ENCODE measurements at places on chromosomes 7 and 10.

- DNase-seq: no peak
Measured at GRCh38 chr7:90484706-90485105, 15.3 kb downstream of the PTTG1IP2 start.

DNA sequence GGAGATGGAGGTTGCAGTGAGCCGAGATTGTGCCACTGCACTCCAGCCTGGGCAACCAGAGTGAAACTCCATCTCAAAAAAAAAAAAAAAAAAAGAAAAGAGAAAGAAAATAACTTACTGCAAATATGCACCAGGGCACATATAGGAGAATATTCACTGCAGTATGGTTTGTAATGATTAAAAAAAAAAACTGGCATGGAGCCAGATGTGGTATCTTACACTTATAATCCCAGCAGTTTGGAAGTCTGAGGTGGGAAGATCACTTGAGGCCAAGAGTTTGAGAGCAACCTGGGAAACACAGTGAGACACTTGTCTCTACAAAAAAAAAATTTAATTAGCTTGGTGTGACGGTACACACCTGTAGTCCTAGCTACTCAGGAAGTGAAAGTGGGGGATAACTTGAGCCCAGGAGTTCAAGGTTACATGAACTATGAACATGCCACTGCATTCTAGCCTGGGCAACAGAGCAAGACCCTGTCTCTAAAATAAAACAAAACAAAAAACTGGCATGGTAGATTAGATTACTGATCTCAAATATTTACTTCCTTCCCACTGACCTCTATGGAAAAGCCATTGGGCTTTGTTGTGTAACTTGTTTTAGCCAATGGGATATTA lies 85.6 kb downstream of the MICU1 start:
- no peak for DNase-seq

- DNase-seq: no peak
Measured at GRCh38 chr10:24292304-24293293, 83.7 kb downstream of the KIAA1217 start.

DNA sequence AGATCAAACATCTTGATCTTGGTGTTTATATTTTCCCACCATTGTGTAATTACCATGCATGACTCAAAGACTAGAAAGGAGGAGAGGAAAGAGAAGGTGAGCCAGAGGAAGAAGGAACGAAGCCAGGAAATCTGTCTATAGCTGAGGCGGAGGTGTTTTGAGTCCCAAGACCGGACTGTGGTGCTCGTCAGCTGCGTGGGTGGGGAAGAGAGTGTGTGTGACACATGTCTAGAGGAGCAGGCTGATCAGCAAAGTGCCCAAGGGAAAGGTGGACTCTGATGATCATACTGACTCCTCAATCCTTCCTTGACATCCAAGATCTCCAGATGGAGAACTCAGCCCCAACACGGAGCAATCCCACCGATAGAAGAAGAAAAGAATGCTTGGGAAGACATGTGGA lies 189.5 kb upstream of the MINDY3 start:
- no peak for DNase-seq

DNA sequence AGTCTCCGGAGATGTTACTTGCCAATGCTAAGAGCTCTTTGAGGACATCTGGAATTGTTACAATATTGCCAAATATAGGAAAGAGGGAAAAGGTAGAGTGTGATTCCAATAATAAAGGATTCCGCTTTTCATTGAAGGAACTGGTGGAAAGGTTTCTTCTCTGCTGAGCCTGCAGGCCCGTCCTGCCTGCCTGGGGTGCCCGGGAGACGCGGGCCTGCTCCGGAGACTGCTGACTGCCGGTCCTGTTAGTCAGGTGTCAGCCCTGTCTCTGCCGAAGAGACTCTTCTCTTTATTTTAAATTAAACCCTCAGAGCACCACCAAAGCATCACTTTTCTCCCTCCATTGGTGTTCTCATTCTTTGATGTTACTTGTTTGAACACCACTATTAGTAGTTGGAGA lies 2.2 kb downstream of the EGFR start:
- DNase-seq: no peak

DNA sequence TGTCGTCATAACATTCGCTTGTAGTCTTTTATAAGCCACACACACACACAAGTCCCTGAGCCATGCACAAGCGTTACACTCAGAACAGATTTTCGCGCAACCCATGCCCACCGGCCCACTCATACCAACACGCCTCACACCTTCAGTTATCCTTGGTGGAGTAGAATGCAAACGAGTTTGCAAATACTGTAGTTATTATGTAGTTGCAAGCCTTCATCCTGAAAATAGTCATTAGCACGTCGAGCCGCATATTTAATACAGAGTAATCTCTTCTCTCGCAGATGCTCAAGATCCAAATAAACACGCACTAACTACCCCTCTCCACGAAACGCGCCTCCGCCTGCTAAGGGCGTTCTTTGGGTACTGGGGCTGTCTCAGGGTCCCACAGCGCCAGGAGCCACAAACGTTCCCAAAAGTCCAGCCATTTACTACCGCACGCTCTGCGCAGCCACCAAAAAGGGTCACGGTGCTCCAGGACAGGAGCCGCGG lies 1.8 kb downstream of the NKX2-3 start:
- DNase-seq: no peak

- DNase-seq: no peak
Measured at GRCh38 chr10:72588266-72588665, 37.6 kb downstream of the MICU1 start.

GRCh38 chr7:105257338-105257737 lies 131.4 kb downstream of the SRPK2 start:
- no peak for DNase-seq

DNA sequence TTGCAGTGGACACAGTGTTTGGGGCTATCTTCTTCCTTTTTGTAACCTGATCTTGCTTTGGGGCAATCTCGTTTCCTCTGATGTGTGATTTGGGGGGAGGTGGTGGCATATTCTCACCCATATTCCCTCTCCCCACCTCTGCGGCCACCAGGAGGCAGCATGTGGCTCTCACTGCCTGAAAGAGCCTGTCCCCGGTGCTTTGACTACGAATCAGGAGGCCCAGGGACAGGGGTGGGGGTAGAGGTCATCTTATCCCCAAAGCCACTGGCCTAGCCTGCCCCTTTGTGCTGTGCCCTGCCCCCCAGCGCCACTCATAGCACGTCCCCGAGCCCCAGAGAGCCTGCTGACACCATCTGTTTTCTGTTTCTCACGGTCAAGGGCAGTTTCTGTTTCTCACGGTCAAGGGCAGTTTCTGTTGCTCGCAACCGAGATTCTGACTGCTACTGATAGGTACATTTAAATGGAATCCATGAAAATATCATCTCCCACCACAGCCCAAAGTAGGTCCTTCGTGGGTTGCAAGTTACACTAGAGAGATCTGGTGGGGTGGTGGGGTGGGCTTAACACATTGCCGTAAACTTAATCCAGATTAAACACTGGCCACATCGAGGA lies 28.2 kb downstream of the PHYH start:
- peak; percentile 16 for DNase-seq

DNA sequence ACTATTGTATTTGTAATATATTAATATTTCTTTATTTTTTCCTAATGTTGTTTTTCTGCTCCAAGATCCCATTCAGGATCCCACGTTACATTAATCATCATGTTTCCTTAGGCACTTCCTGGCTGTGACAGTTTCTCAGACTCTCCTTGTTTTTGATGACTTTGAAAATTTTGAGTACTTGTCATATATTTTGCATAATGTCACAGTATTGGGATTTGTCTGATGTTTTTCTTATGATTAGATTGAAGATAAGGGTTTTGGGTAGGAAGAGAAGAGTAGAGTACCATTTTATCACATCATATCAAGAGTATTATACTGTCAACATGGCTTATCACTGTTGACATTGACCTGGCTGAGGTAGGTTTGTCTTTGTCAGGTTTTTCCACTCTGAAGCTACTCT lies 146.3 kb upstream of the TPK1 start:
- no peak for DNase-seq

- DNase-seq: no peak
Measured at GRCh38 chr7:44391171-44391570, 65.8 kb upstream of the CAMK2B start.

DNA sequence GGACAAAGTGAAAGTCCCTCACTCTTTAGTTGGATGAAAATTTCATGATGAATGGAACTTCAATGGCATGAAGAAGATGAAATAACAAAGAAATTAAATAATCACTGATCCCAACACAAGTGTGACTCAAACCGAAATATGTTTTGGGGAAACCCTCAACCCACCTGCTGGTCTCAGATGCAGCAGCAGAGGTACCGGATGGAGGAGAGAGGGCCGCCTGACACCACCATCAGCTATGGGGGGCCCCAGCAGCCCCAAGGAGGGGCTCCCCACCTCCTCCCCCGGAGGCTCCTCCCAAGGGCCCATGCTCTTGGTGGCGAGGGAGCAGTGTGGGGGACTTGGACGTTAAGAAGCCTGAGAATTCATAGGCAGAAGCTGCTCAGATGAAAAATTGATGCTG lies 137.2 kb upstream of the ADARB2 start:
- no peak for DNase-seq

DNA sequence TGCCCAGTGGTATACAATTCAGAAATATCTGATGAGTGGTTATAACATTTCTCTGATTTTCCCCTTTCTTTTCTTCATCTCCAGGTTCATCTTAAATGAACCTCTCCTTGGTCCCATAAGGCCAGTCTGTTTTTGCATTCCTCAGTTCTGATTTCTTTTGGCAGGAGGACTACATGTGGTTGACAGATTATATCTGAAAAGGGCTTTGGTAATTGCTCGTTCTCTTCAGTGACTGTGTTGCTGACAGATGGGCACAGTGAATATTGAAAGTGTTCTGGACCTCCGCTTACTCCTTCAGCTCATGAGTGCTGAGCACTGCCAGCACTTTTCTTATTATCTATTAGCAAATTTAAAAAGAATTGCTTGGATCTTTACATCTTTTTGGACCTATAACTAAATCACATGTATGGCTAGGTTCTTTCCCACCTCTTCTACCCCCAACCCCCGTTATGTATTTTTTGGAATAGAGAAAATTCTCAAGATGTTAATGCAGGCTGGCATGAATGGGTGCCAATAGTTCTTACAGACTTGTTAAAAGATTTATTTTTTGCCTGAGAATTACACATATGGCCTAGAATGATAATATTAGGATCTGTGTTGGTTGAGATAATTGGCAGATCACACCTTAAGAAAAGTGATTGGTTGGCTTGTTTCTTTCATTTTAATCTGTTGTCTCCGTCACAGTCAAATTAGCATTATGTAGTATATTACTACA lies 323.0 kb downstream of the EXOC4 start:
- no peak for DNase-seq

- DNase-seq: no peak
Measured at GRCh38 chr7:93921607-93922566, at the start of gene GNG11. Gene GNG11, plus strand, starts transcription at chr7:93921735. Its CDS starts 403 bp downstream, at chr7:93922138.

DNA sequence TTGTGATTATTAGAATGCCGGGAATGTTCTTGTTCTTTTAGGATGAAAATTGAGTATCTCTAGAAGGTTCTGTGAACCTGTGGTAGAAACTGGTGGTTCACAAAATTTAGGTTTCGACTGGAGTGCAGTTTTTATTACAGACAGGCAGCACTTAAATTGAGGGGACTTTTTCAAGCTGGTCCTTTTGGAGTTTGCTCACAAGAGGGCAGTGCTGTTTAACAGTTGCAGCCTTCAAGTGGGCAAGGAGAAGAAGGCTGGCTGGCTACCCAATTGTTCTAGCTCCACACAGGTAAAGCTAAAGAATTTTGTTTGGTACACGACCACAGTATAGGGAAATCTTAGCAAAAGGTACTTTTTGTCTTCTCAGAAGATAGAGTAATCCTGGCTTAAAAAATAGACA lies 233.6 kb downstream of the SNX13 start:
- DNase-seq: no peak

DNA sequence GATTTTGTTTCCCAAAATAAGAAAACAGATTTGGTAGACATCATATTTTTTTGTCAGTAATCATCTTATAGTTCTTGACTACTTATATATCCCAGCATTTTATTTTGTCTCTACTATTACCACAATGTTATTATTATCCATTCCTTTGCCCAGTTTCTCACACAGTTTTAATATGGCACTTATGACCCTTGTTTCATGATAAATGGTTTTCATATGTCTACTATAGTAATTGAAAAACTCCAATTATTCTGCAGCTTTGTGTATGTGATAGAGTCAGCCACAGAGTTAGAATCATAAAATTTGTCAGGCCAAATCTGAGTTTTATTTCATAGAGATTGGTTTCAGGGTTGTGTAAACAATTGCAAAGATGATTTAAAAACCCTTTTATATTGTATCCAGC lies 203.9 kb downstream of the MALRD1 start:
- no peak for DNase-seq

- no peak for DNase-seq
Measured at GRCh38 chr10:95517536-95518454, 43.4 kb downstream of the SORBS1 start.

DNA sequence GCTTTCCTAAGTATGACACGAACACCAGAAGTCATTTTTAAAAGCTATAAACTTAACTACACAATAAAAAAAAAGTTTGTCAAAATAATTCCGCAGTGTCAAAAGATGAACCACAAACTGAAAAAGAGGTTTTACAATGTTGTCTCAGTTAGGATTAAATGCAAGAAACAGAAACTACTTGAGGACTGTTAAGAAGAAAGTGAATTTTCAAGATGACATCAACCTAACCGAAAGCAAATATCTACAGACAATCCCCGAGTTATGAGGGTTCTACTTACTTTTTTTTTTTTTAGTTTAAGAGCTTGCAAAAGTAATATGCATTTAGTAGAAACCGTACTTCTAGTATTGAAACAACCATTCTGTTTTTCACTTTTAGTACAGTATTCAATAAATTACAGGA lies 62.3 kb downstream of the TFPI2 start:
- no peak for DNase-seq

DNA sequence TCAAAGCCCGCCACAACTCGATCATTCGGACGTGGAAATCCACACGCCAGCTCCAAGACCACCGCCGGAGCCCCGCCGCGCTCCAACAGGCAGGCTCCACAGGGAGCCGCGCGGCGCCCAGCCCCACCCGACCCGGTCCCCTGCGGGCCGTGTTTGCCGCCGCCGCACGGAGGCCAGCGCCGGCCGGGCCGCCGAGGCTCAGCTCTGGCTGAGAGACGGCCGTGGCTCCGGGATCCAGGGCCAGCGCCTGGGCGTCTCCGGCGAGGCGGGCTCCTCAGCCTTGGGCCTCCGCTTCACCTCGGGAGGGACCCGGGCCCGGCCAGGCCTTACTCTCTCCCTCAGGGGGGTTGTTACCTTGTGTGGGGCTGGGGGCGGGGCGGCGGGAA lies 333 bp downstream of the SMNDC1 start:
- DNase-seq: no peak

DNA sequence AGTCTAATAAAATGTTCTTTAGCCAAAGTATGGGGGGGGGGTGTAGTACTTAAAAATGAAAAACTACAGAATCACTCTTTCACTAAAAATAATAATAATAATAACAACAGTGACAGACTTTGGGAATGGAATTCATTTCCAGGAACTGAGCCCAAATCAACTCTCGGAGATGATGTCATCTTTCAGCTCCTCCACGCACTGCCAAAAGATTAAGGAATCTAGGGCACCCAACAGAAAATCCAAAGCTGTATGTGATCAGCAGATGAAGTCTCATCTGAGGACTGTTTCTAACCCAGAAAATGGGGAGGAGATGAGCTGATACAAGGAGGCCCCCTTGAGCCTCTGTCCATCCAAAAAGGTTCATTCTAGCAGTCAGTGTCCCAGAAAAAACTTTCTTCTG lies 54.5 kb downstream of the GRB10 start:
- no peak for DNase-seq
